H1 (cell line): ENCODE measurements at places on chromosomes 13 and 19.

GRCh38 chr13:61275251-61275650 is 140.4 kb downstream of the PCDH20 start:
- DNase-seq, result no peak

- DNase-seq, result no peak
Observed at GRCh38 chr19:38869160-38869835, 8.8 kb downstream of the RINL start.

GRCh38 chr13:26998292-26998691 is 173.3 kb downstream of the USP12 start:
- DNase-seq, result no peak

DNA sequence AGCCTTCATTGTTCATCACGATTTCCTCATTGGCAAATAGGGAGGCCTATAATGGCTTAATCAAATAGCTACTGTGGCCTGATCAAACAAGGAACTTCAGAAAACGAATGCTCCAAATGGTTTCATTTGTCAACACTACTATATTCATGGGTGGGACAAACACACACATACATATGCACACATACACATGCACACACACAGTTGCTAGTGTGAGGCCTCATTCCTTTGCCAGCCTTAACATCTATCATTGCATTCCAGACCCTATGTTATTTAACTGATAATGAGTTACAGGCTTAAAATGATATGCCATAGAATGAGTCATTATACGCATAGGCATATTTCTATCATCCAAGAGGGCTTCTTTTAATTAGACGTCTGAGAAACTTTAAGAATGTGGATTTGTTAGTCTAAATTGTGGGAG is 140.2 kb downstream of the KLF5 start:
- no peak for DNase-seq

- DNase-seq, result no peak
Observed at GRCh38 chr13:87999240-87999700, 328.1 kb downstream of the SLITRK5 start.

- no peak for DNase-seq
Observed at GRCh38 chr19:41698746-41699230, 9.6 kb upstream of the CEACAM5 start.

- DNase-seq, result no peak
Observed at GRCh38 chr13:103539265-103539664, 473.0 kb upstream of the SLC10A2 start.

GRCh38 chr13:30869491-30869890 is 36.6 kb upstream of the MEDAG start:
- DNase-seq, result no peak

GRCh38 chr19:42197375-42197817 is 20.1 kb downstream of the DEDD2 start:
- no peak for DNase-seq

DNA sequence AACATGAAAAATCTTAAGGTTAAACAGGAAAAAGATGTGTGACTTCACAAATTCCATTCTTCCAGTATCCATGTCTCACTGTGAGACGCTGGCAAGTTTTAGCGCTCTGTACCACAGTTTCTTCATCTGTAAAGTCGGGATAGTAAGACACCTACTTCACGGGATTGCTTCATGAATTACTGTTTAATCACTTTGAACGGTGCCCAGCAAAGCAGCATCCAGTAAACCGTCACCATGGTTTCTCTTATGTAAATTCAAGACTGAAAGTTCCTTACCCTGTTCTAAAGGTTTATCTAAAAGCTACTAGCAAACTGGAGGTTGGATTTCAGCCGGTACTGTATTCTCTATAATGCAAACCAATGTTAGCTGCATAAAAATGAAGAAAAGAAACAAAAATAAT is 53.5 kb downstream of the KATNAL1 start:
- DNase-seq, result no peak

GRCh38 chr13:24613755-24614154 is 66.5 kb upstream of the ATP12A start:
- DNase-seq, result no peak

- no peak for DNase-seq
Observed at GRCh38 chr13:40233731-40234195, 432.7 kb downstream of the FOXO1 start.

DNA sequence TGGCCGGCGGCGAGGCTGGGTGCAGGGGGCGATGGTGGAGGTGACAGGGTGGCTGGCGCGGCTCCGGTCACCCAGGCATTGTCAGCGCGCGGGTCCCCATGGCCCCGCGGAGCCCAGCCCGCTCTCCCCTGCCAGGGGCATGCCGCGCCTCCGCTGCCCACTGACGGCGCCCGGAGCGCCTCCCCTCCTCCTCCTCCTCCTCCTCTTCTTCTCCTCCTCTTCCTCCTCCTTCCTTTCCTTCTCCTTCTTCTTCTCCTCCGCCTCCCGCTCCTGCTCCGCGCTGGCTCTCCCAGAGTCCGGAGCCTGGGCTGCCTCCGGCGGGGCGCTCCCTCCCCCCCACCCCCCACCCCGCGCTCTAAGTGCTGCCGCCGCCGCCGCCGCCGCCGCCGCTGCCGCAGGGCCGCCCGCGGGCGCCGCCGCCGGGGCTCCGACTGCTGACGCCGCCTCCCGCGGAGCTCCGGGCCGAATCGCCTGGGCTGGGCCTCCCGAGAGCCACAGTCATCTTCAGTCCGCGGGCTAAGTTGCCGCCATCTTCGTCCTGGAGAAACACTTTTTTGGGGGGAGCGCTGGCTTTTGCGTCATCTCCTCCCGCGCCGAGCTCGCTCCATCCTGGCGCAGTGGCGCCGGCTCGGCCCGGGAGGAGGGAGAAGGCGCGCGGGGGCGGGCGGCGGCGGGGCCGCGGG is 348.3 kb downstream of the LIG4 start:
- DNase-seq, result no peak

DNA sequence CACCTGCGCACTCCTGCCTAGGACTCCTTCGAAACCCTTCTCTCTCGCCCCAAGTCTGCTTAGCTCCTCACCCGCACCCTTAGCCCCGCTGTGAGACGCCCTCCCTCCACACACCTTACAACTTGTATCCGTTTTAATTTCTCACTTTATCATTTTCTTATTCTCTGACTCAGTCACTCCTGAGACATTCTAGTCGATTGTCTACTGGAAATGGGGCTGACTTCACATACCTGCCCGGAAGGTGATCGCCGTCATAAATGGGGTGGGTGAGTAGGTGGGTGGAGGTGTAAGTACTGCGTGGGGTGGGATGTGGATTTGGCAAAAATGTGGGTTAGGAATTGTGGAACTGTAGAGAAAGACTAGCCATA is 714 bp downstream of the NDFIP2 start:
- no peak for DNase-seq
